Thoracic aorta (tissue), 2 donors: ENCODE measurements at places on chromosomes 2 and 18. TPM values are rescaled to one million over a fixed set of nuclear protein-coding genes. Genes with fewer than 3 reads are reported as not detected.
A peak's percentile ranks its signal among the peaks of the same experiment; 100 is the strongest.

GRCh38 chr2:88563129-88563528 is 64.1 kb downstream of the EIF2AK3 start:
- DNase-seq: no peak
- H3K4me3 ChIP-seq: no peak overlapping the region
- no peaks in the 10 kb centered on the region for H3K27me3 ChIP-seq
- H3K4me1 ChIP-seq: no peaks in the 10 kb centered on the region
- no peak overlapping the region for H3K27ac ChIP-seq
- H3K36me3 ChIP-seq: peaks cover 6% of the 10 kb centered on the region

ACADL gene
- total RNA-seq: 132 TPM

- no peaks in the 10 kb centered on the region for H3K36me3 ChIP-seq
- no peak overlapping the region for H3K4me3 ChIP-seq
- H3K27me3 ChIP-seq: no peaks in the 10 kb centered on the region
- no peak overlapping the region for H3K27ac ChIP-seq
- H3K4me1 ChIP-seq: no peaks in the 10 kb centered on the region
These were observed 11.9 kb downstream of the IL1B start for GRCh38 chr2:112824694-112825085.

- no peaks in the 10 kb centered on the region for H3K36me3 ChIP-seq
- no peaks in the 10 kb centered on the region for H3K27me3 ChIP-seq
- H3K4me3 ChIP-seq: no peak overlapping the region
- no peak for DNase-seq
- no peaks in the 10 kb centered on the region for H3K4me1 ChIP-seq
- no peak overlapping the region for H3K27ac ChIP-seq
These were observed 6.6 kb downstream of the RIT2 start for GRCh38 chr18:43108882-43109281.

DNA sequence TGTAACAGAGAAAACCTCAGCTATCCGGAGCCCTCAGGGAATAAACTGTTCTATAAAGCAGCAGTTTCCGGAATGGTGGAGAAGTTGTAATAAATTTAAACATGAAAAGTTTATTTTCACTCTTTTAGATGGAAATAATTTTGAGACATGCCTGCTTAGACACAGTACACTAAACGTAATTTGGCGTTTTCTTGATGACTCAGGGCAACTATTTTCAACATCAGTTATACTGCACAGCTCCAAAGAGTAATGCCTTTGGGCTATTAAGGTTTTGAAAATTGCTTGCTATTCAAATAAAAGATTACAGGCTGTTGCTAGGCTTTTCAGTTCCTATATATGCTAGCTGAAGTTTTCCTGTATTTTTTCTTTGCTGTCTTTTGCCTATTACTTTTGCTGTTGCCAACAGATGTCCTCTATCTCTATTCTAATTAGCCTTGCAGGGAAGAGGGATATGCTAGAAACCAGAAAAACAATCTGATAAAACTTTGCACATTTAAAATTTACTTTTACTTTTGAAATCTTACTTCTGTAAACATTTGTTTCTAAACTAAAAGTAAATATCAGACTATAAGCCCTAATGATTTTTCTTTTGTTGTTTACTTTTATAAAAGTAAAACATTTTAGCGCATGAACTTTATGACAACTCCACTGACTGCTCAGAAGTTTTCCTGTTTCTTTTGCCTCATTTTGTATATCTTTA is 113.4 kb upstream of the WDSUB1 start:
- H3K36me3 ChIP-seq: peaks cover 6% of the 10 kb centered on the region
- H3K27me3 ChIP-seq: no peaks in the 10 kb centered on the region
- H3K4me1 ChIP-seq: no peaks in the 10 kb centered on the region
- no peak for DNase-seq

- no peak overlapping the region for H3K27ac ChIP-seq
- no peaks in the 10 kb centered on the region for H3K27me3 ChIP-seq
- no peak overlapping the region for H3K4me3 ChIP-seq
- no peaks in the 10 kb centered on the region for H3K36me3 ChIP-seq
These were observed 23.6 kb upstream of the DOCK10 start for GRCh38 chr2:225065882-225066281.

CHRNG gene
- total RNA-seq: not detected

- no peak overlapping the region for H3K4me3 ChIP-seq
- no peaks in the 10 kb centered on the region for H3K27me3 ChIP-seq
- H3K4me1 ChIP-seq: no peaks in the 10 kb centered on the region
- H3K27ac ChIP-seq: no peak overlapping the region
- no peak for DNase-seq
- H3K36me3 ChIP-seq: no peaks in the 10 kb centered on the region
These were observed 110.5 kb downstream of the PKP4 start for GRCh38 chr2:158567208-158567607.

DSG4 gene
- total RNA-seq: not detected

DNA sequence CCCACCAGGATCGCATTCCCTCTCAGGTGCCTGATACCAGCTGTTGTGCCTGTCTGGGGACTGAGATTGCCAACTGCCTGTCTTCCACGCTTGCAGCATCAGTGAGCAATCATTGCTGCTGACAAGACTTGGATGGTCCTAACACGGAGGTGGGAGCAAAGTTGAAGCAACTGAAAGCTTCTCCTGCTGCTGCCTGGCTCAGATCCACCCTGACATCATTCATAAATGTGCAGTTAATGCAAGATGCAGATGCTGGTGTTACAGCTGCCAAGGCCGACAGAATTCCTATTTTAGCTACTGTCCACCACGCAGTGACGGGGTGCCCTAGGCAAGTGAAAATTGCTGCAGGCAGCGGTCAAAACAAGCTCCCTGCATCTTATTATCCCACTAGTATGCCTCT is 131.4 kb downstream of the VWC2L start:
- no peak overlapping the region for H3K27ac ChIP-seq
- no peak for DNase-seq
- peak overlapping the region; percentile 8 for H3K4me3 ChIP-seq
- peaks cover 3% of the 10 kb centered on the region for H3K4me1 ChIP-seq

DNA sequence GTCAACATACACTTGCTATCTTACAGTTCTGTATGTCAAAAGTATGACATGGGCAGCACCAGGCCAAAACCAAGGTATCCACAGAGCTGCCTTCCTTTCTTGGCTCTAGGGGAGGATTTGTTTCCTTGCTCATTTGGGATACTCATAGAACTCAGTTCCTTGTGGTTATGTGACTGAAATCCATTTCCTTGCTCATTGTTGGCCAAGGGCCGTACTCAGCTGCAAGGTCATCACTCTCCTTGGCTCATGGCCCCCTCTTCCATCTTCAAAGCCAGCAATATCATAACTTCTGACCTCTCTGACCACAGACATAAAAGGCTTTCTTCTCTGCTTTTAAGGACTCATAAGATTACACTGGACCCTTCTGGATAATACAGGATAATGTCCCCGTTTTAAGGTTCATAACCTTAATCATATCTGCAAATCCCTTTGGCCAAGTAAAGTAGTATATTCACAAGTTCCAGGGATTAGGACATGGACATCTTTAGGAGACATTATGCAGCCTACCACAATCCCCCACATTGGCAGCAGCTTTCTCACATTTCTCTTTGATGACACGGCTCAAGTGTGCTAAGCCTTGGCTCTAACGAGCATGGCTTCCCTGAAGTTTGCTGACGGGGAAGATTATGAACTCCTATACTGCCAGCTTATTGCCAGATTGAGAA is 20.9 kb downstream of the TMEM237 start:
- H3K4me1 ChIP-seq: no peaks in the 10 kb centered on the region
- H3K27ac ChIP-seq: no peak overlapping the region
- no peaks in the 10 kb centered on the region for H3K27me3 ChIP-seq
- H3K36me3 ChIP-seq: peaks cover 27% of the 10 kb centered on the region
- no peak overlapping the region for H3K4me3 ChIP-seq

GRCh38 chr2:14831458-14831857 is 198.9 kb downstream of the LRATD1 start:
- no peaks in the 10 kb centered on the region for H3K36me3 ChIP-seq
- no peaks in the 10 kb centered on the region for H3K4me1 ChIP-seq
- no peak for DNase-seq

MARCHF4 gene
- 0.14 TPM for total RNA-seq

DNA sequence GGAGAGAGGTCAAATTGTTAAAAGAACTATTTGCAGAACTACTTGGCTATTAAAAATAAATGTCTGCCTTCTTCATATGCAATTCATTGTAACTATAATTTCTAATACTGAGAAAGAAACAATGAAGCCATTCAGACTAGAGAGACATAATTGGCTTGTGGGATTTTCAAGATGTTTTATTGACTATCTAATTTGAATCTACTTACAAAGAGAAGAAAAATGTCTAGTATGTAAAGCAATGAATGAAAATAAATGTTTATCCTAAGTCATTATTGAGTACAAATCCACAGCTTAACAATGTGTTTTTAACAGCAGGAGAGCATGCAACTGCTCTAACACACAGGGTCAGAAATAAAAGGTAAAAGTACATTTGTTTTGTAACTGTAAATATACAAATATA is 19.2 kb downstream of the RMP24 start:
- no peaks in the 10 kb centered on the region for H3K27me3 ChIP-seq
- H3K4me3 ChIP-seq: no peak overlapping the region
- DNase-seq: no peak
- no peak overlapping the region for H3K27ac ChIP-seq
- no peaks in the 10 kb centered on the region for H3K4me1 ChIP-seq
- H3K36me3 ChIP-seq: no peaks in the 10 kb centered on the region
